ENCODE measurements at places on chromosomes 2 and 18.

GRCh38 chr18:10487154-10487553, 32.7 kb downstream of the APCDD1 start:
- no peak for DNase-seq

GRCh38 chr18:3666526-3667254, 216.7 kb downstream of the TGIF1 start:
- DNase-seq: no peak

DNA sequence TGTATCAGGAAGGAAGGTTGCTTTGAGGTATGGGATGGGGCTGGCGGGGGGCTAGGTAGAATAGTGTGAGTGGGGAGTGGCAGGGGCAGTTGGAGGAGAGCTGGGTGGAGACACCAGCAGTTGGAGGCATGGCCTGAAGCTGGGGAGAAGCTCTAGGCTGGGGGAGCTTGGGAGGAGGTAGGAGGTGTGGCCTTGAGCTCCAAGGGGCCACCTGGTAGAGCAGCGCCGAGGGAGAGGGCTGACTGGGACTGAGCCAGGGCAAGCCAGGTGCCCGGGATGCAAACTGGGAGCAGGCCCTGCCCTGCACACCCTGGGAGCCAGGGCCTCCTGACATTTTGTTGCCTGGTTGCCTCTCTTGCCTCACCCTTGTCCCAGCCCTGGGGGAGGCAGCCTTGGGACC, 33.1 kb upstream of the PDIA6 start:
- no peak for DNase-seq

DNA sequence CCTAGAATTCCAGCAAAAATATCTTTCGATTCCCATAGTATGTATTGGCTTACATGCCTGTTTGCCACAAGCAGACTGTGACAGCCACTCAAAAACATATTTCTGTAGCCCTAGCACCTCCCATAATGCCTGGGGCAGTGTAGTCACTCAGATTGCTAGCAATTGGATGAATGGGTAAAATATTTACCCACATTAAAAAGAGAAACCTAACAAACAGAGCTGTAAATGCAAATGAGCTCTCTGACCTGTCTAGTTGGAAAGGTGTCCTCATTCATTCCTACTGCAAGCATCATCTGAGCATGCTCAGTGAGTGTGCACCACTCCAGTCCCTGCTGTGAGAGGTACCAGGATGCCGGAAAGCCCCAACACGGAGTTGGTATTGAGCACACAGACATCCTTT, 234.0 kb upstream of the RAB12 start:
- DNase-seq: no peak

DNA sequence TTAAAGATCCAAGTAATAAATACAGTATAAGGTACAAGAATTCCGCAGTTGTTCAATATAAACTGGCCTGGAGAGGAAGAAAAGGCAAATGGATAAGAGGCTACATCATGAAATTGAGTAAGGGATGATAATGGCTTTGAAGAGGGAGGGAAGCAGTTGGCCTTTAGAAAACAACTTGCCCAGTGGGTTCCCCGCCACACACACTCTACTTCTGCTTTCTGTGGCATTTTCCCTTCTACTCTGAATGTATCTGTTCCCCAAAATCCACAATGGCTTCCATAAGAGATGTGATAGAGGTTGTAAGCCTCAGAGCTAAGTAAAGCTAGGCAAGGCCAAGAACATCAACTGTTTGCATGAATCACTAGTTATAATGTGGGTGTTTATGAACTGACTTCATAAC, 221.3 kb downstream of the MBD2 start:
- DNase-seq: no peak

DNA sequence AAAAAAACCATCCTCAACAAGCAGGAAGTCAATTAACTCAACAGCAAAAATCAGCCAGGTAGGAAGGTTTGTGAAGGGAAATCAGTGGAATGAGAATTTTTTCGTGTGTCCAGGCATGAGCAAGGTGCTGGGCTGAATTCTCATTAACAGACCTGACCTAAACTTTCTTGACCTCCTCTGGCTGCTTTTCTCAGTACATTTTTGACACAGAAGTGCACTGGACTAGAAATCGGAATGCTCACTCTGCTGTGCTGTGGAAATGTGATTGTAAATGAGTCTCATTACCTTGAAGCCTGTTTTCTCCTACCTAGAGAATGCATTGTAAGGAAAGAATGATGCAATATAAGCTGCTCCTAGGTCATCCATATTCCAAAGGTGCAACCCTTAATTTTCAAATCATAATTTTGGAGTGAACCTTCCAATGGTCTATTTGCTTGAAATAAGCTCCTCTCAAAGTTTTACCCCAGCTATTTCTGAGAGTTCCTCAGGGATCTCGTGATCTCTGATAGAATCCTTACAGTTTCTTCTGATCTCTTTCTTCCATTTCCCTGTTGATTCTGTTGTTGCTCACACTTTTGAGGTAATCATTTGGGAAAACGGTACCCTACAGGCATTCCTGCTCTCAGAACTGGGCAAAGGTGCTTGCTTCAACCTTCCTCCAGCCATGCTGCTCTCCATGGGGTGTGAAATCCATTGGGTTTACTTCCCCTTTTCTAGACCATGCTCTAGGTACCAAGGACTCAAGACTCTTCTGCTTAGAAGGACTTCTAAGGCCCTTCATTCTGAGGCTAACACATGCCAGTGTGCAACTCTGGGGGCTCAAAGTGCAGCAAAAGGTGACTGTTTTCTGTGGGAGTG, 104.9 kb upstream of the ITPRID2 start:
- no peak for DNase-seq

DNA sequence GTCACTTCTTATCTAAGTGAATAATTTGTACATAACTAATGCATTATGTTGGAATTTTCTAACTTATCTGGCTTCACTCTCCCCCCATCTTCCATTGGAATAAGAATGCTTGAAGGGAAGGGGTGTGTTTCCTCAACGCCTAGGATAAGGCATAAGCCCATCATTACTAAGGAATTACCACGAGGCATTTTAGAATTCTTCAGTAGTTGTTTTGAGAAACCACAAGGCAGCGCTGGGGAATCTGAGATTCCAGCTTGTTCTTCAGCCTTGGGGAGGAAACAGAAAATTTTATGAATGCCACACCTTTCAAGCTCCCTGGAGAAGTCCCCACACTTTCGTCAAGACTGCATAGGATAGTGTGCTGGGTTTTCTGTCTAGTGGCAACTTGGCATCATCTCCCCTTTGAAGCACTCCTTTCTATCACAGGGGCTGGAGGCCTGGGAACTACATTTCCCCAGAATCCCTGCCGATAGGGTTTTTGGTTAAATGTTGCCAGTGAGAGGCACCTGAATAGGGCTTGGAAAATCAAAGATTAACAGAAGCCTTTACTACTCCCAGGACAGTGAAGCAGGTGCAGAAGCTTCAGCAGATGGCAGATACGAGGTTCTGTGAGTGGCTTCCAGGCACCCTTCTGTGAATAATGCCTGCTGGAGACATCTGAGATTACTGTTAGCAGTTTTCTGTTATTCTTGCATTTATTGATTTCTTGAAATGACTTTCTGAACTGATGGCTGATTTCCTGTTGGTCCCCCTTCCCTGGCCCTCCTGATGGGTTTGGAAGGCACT, 192.7 kb upstream of the REV1 start:
- DNase-seq: no peak

GRCh38 chr2:7962161-7962560, 719.7 kb upstream of the ID2 start:
- DNase-seq: no peak

DNA sequence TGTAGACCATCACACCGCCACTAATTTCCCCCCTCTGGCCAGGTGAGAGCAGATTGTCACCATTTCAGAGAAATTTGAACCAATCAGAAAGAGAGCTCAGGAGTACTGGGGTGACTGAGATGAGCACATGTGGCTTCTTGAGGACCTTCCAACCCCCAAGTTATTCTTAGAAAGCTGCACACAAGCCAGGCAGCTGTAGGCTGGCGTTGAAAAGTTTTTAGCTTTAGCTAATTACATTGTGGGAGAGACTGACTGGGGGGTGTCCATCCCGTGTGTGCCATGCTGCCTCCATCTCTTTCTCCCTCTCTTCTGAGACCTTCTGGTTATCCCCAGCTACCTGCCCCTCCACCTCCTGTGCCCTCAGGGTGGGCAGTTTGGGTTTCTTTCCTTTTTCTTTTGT, 154.0 kb downstream of the AGAP1 start:
- no peak for DNase-seq

DNA sequence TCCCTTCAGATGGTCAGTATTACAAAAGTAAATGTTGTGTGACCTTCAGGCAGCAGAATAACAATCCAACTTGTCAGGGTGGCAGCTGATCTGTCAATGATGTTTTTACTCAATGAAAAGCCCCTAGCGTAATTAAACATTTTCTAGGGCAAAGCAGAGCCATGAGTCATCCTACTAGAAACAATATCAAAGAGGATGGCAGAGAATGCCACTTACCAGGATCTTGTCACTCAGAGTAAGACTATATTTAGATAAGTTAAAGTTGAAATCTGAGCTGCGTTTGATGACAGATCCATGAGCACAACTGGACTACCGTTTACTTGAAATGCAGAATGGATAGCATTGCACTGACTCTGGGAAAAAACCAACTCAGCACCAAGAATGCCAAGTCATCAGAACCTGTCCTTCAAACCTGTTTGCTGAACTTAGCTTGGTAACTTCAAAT, 612.6 kb upstream of the ACVR2A start:
- no peak for DNase-seq

- peak; percentile 41 for DNase-seq
Measured at GRCh38 chr2:239768907-239769553, 256.1 kb downstream of the NDUFA10 start.

DNA sequence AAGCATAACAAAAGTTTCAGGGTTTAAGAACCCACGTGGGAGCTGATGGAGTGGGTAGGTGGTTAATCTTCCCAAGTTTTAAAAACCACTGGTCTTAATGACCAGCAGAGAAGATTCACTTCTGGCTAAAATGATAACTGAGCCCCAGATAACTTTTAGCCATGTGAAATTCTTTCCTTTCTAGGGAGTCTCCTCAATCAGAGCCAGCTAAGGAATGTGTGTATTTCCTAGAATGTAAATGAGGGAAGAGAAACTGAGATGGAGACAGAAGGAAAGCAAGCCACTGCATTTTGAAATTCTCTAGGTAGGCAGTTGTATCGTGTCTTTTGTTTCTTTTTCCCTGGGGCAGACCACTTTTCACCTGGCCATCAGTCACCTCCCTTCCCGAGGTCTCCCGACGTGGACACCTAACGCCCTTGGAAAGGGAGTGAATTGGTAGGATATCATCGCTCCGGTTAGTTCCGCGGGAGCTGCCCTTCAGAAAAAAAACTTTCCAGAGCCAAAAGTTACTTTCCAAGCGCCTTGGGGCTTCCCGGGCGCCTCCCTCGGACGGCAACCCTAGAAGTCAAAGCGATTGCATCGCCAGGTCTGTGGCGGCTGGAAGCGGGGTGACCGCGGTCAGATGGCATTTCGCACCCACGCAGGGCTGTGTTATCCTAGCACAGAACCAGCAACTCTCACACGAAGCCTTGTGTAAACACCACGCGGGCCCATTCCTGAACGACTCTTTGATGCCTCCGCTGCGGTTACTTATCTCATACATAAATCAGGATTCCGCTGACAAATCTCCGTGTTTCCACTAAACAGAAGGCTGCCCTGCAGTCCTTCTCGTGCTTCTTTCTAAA, 1.3 kb downstream of the COLEC12 start:
- DNase-seq: no peak

DNA sequence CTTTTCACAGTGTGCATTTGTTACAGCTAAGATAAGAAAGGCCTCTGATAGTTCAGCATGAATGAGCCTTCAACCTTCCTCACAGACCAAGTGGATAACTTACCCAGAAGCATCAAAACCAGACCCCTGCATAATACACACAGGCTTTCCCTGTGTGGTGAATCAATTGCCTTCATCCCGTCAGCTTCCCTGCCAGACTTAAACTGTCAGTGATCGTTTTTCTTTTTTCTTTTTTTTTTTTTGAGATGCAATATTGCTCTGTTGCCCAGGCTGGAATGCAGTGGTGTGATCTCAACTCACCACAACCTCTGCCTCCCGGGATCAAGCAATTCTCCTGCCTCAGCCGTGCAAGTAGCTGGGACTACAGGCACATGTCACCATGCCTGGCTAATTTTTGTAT, 20.5 kb upstream of the SLC35F5 start:
- no peak for DNase-seq

Data from left forelimb (tissue), 1 donor.